ENCODE measurements at places on chromosomes 13 and 19.

- no peak for DNase-seq
Observed at GRCh38 chr13:54373211-54373610, 1344.6 kb downstream of the OLFM4 start.

GRCh38 chr19:4380254-4380727, 20.1 kb downstream of the SH3GL1 start:
- peak; percentile 64 for DNase-seq

DNA sequence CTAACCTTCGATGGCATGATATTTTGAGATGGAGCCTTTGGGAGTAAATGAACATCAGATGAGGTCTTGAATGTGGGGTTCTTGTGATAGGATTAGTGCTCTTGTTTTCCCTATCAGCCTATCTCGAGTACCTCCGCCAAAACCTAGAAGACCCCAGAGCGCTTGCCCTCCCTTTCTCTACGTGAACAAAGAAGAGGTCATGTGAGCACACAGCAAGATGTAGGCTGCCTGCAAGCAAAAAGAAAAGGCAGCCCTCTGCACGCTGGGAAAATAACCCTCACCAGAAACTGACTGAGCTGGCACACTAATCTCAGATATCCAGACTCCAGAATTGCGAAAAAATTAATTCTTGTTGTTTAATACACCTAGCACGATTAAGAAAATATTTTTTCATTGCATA, 799.8 kb upstream of the SLC10A2 start:
- DNase-seq = no peak

- peak; percentile 7 for DNase-seq
Observed at GRCh38 chr13:90867336-90867683, 480.2 kb upstream of the MIR17HG start.

DNA sequence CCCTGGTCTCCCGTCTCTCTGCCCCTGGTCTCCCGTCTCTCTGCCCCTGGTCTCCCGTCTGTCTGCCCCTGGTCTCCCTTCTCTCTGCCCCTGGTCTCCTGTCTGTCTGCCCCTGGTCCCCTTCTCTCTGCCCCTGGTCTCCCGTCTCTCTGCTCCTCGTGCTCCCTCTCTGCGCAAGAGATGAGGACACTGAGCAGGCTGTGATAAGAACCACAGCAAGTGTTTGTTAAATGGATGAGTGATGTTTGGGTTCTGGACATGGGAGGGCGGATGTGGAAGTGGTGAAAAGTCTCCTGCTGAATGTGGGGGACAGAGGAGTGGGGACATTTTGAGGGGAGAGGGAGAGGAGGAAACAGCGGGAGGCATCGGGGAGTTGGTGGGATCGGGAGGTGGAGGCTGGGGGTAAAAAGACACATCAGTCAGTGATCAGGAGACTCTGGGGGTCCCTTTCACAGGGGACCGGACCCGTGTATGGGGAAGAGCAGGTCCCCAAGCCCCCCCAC, 8.0 kb downstream of the NPAS1 start:
- DNase-seq = no peak
